ENCODE measurements at places on chromosomes 3 and 15.
A peak's percentile ranks its signal among the peaks of the same experiment; 100 is the strongest.

- no peak for DNase-seq
Observed at GRCh38 chr3:55579496-55579895, 92.4 kb upstream of the WNT5A start.

DNA sequence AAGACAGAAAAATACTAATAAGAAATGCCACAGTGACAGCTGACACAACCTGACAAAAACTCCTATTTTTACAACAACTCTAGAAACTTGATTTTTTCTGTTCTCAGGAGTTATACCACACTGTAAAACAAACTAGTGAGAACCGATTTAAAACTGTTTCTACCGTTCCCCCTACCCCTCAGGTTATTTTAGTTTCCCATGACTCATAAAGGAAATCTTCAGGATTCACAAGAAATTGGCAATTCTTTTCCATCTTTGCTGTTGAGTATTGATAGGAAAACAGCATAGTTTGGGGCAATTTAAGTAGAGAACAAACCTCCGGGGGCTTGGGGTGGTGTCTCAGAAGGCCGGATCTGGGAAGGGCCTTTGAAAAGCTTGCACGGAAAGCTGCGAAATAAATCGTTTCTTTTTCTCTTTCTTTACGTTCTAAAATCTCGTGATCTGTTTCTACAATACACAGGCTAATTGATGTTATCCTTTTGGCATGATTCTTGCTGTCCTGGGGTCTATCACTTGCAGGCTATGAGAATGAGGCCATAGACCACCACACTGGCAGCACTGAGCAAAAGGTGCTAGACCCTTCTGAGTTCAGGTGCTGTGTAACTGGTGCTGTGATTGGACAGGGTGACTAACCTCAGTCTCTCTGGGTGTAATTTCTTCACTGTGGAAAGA, 89.3 kb downstream of the LPP start:
- no peak for DNase-seq

DNA sequence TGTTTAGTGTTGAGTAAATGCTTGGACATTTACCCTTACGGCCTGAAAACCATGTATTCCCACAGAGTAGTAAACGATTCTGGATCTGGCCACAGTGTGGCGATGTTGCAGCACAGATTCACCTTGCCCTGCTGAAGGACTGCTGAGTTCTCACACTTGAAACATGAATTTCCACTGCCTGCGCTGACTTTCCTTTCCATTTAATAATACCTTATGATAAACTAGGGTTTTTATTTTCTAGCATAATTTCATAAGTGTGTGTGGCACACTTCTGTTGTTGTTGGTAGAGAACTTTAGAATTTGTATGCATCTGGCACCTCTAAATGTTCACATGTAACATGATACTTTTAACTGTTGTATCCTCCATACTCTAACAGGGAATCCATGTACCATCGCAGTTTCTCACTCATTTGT, 53.9 kb downstream of the C3orf38 start:
- peak; percentile 64 for DNase-seq

DNA sequence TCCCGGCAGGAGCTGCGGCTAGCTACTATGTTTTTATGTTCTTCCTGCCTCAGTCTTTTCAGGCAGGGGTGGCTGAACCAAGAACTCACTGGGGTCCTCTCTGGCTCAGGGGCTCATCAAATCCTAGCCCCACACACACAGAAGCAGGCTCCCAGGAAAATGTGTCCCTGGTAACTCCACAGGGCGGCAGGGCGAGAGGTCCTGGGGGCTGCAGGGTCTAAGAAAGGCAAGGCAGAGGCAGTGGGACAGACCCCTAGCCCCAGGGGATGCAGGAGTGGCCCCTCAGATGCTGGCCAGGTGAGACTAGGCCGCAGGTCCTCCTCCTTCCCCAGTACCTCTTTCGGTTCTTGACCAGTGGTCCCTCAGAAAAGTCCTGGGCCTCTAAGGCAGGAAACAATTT, 48.9 kb downstream of the PTH1R start:
- DNase-seq = no peak

DNA sequence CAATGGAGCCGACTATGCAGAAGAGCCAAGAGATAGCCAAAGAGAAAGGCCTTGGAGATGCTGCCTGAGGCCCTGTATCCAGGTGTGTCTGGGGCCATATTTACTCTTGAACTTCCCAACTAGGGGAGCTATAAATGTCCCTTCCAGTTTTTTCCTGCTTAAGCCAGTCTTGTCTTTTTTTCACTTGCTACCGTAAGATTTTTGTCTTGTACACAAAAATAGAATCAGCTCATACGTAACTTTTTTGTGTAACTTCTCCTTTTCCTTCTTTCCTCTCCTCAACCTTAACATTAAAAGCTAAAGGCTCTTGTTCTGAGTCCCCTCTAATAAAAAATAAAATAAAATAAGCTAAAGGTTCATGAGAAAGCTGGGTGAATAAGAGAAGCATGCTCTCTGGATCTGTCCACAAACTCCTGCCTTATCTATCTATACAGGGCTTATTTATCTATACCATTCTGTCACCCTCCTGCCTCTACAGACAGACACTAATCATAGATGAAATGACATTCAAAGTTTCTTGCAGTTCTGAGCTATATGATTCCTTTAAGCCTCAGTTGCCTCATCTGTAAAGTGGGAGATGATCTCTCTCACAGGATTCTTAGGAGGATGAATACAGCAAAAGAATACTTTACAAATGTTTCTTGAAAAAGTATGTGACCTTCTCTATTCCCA, 4.6 kb downstream of the SUMF1 start:
- no peak for DNase-seq

- no peak for DNase-seq
Observed at GRCh38 chr15:23384371-23384770, 29.8 kb downstream of the GOLGA8S start.

DNA sequence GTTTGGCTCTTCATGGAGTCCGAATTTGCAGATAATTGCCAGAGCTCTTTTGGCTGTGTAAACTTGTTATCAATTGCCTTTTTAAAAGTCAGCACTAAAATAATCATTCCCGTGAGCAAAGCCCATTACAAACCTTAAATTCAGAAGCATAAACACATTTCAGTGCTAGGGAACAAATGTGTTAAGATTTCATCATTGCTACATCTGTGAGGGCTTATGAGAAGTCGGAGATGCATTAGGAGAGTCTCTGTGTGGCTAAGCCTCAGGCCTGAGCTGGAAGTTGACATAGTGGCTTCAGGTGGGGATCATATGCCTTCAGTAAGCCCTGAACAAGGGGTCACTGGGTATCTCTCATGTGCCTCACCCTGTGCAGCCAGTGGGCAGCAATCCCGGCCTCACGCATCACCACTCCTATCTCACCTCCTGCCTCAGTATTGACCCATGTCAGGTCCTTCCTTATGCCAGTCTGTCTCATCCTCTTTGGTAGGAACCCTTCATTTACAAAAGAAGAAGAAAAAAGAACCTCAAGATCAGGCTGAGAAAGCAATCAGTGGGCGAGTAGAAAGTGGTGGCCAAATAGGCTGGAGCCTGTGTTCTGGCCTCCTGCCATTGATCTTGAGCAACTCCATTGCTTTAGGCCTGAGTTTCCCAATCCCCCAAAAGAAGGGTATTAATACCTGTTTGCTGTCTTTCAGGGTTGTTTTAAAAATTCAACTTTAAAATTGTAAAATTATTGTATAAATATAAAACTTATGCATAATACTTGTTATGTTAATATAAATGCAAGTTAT, 233.5 kb downstream of the IL20RB start:
- DNase-seq = peak; percentile 7

GRCh38 chr15:55552926-55553325, 35.2 kb downstream of the PYGO1 start:
- DNase-seq = peak; percentile 53

- DNase-seq = peak; percentile 73
Observed at GRCh38 chr15:63243101-63243500, 34.3 kb upstream of the APH1B start.

- DNase-seq = peak; percentile 4
Observed at GRCh38 chr3:86743233-86743632, 247.7 kb downstream of the VGLL3 start.

- DNase-seq = peak; percentile 91
Observed at GRCh38 chr3:38829404-38829803, 13.4 kb upstream of the SCN10A start.

DNA sequence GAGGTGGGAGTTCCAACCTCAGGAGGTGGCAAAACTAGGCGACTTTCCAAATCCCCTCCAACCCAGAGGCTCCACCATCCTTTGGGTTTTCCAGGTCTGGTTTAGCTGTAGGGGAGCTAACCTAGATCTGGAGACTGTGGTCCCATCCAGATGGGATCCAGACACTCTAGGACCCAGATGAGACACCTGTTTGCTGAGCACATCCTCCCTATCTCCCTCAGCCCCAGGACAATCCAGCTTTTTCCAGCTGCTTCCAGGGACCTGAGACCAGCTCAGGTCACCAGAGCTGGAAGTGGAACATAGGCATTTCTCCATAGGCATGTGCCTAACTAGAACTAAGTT, 18.2 kb downstream of the CRTAP start:
- DNase-seq = no peak

DNA sequence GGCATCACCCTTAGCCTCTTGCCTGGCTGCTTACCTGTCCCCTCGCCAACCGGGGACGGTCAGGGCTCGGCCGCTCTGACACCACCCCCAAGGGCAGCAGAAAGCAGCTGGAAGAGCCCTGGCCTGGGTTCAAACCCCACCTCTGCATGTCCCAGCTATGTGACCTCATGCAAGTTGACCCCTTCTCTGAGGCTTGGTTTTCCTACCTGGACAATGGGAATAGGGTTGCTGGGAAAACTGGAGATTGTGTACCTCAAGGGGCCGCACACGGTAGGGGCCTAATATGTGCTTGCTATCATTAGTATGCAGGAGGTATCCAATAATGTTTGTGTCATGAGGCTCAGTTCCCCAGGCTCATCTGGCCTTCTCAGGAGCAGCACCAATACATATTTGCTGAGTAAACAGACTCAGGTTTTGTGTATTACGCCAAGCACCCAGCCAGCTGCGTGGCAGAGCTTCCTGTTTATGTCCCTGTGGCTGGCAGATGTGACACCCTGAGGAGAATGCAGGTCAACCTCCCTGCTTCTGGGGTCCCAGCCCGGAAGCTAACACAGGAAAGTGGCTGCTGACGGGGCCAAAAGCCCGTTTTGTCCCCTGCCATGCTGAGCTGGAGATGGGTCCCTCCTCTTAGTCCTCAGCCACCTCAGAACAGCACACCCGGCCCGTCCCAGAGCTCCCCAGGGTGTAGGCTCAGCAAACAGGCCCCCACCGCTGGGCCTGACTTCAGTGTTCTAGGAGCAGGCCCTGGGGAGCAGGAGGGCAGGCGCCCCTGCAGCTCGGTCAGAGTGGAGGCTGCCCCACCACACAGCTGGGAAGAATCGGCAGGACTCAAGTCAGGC, 29.7 kb downstream of the PLXND1 start:
- DNase-seq = no peak

GRCh38 chr15:88684345-88684744, 45.5 kb downstream of the ISG20 start:
- no peak for DNase-seq

DNA sequence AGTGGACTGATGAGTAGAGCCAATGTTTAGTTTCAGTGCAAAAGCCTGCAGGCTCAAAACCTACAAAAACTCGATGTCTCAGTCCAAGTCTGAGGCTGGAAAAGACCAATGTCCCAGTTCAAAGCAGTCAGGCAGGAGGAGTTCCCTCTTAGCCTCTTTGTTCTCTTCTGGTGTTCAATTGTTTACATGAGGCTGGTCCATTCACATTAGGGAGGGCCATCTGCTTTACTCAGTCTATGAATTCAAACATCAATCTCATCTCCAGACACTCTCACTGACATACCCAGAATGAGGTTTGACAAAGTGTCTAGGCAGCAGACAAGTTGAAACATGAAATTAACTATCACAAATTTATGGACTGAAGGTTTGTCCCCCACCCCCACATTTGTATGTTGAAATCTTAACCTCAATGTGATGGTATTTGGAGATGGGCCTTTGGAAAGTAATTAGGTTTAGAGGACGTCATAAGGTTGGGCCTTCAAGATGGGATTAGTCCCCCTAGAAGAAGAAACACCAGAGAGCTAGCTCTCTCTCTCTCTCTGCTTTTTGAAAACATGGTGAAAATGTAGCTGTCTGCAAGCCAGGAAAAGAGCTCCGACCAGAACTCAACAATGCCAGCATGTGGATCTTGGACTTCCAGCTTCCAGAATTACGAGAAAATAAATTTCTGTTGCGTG, 438.5 kb upstream of the RGMA start:
- no peak for DNase-seq

GRCh38 chr15:40914486-40914885, 14.7 kb upstream of the DLL4 start:
- no peak for DNase-seq

DNA sequence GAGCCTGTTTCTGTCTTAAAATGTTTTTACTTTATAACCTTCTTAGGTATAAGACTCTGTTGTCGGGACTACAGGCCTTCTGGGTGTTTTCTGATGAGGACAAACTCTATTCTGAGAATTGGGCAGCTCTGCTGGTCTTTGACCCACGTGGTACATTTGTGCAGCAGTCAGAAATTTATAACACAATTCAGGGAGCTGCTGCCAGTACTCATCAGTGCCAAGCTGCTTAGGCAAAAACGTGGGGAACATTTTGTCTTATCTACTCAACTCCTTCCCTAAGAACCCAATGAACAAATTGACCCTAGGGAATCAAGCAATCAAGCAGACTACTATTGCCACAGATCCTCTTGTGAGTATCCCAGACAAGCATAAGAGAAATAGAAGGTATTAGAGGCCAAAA, 180.7 kb upstream of the PDZRN3 start:
- peak; percentile 76 for DNase-seq

GRCh38 chr15:68517285-68517761, 61.5 kb upstream of the CORO2B start:
- DNase-seq = no peak

GRCh38 chr3:147409143-147410115, at the start of gene ZIC1:
ZIC1 (plus strand) TSS chr3:147409365; CDS start chr3:147410113, 748 bp downstream.
- DNase-seq = no peak

DNA sequence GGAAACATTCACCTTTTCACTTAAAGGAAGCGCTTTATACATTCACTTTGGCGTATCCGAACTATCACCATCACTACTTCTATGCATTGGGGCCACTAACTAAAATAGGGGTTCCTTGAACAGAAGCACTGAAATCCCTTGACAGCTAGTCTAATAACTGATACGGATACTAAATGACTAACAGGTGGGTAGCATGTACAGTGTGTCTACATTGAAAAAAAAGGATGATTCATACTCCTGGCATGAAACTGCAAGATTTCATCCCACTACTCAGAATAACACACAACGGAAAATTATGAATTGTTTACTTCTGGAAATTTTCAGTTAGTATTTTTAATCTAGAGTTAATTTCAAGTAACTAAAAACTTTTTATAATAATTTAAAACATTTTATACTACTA, 96.7 kb downstream of the SMARCC1 start:
- DNase-seq = peak; percentile 28

- DNase-seq = no peak
Observed at GRCh38 chr15:58495891-58496408, 64.2 kb downstream of the LIPC start.

GRCh38 chr3:53555068-53555588, 60.7 kb downstream of the CACNA1D start:
- no peak for DNase-seq

DNA sequence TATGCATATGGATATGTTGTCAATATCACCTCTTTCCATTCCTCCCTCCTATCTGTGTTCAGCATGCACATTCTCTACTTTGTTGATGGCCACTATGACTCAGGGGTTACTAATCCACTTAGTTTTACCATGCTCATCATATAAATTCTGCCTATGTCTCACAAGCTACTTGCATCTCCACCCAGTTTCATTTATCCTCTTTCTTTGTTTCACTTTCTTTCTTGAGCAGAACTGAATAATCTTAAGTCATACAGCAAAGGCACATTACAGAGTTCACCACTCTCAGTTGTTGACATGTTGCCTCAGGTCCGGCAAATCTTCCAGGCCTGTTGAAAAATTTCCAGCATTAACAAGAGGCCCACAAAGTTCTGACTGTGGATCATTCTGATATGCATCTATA, 71.5 kb downstream of the SSR3 start:
- DNase-seq = peak; percentile 94

Data from fibroblast of mammary gland (primary cell).